ENCODE measurements at places on chromosomes 1 and 21. TPM values are rescaled to one million over a fixed set of nuclear protein-coding genes. Genes with fewer than 3 reads are reported as not detected.

The ADAM30 gene
- 0.03 TPM for total RNA-seq

The DIO1 gene
- total RNA-seq: not detected

The TSPEAR gene
- not detected for total RNA-seq

The MATN1 gene
- total RNA-seq: not detected

The OLFML2B gene
- total RNA-seq: 19.4 TPM

The GPR153 gene
- total RNA-seq: 11.5 TPM

The OLFML3 gene
- 24.8 TPM for total RNA-seq

The SPRR3 gene
- not detected for total RNA-seq

The BRINP2 gene
- total RNA-seq: not detected

The BCAR3 gene
- total RNA-seq: 52.3 TPM

The CFAP298 gene
- total RNA-seq: 20.7 TPM

The SYNC gene
- total RNA-seq: 44.2 TPM

The KLHDC8A gene
- not detected for total RNA-seq

The PTPN7 gene
- total RNA-seq: not detected

The EIF4G3 gene
- total RNA-seq: 70.8 TPM

The POU3F1 gene
- not detected for total RNA-seq

The MAN1C1 gene
- 13.4 TPM for total RNA-seq

The OR2T33 gene
- not detected for total RNA-seq

The CCDC30 gene
- 1.4 TPM for total RNA-seq

The AMPD1 gene
- total RNA-seq: not detected

The BARHL2 gene
- total RNA-seq: not detected

The REN gene
- not detected for total RNA-seq

The HPDL gene
- 0.86 TPM for total RNA-seq

The UBASH3A gene
- total RNA-seq: not detected

The AKNAD1 gene
- total RNA-seq: 0.33 TPM

The DIRAS3 gene
- 8.8 TPM for total RNA-seq

The TSPAN2 gene
- 0.07 TPM for total RNA-seq

The TMOD4 gene
- total RNA-seq: not detected

The AMY1B gene
- not detected for total RNA-seq

The KCNJ6 gene
- total RNA-seq: 0.20 TPM

The NHLH1 gene
- total RNA-seq: 0.07 TPM

The ERICH3 gene
- not detected for total RNA-seq

The C8B gene
- total RNA-seq: not detected

The LCE1E gene
- total RNA-seq: not detected

The SAMD13 gene
- 0.52 TPM for total RNA-seq

The TCHH gene
- total RNA-seq: 0.03 TPM

The GBP6 gene
- not detected for total RNA-seq

The GRIK3 gene
- not detected for total RNA-seq

The CAMK1G gene
- total RNA-seq: 0.23 TPM

The CD101 gene
- total RNA-seq: 0.59 TPM

The CLCN6 gene
- 13.1 TPM for total RNA-seq

The SLAMF7 gene
- total RNA-seq: not detected

The RGL1 gene
- total RNA-seq: 26.5 TPM

The PRMT2 gene
- 180 TPM for total RNA-seq

The STMN1 gene
- 22.4 TPM for total RNA-seq

The CFAP74 gene
- total RNA-seq: not detected

The PTCH2 gene
- total RNA-seq: 0.33 TPM

The CYB5RL gene
- total RNA-seq: 8.3 TPM

The TMPRSS15 gene
- total RNA-seq: not detected

The LCE1C gene
- total RNA-seq: not detected

The FMO2 gene
- total RNA-seq: 11.8 TPM

The SPRR2E gene
- total RNA-seq: not detected

The S100B gene
- total RNA-seq: 0.40 TPM

The TFF3 gene
- not detected for total RNA-seq

The KIF14 gene
- 1.3 TPM for total RNA-seq

The SPRR1A gene
- not detected for total RNA-seq

The LYSMD1 gene
- 6.7 TPM for total RNA-seq

The ADORA3 gene
- total RNA-seq: not detected

The PRPF38B gene
- 13.9 TPM for total RNA-seq

The SLFNL1 gene
- total RNA-seq: 0.46 TPM

All from smooth muscle cell of the pulmonary artery (primary cell).